Erythroblast (primary cell): ENCODE measurements at places on chromosomes 4 and X.

DNA sequence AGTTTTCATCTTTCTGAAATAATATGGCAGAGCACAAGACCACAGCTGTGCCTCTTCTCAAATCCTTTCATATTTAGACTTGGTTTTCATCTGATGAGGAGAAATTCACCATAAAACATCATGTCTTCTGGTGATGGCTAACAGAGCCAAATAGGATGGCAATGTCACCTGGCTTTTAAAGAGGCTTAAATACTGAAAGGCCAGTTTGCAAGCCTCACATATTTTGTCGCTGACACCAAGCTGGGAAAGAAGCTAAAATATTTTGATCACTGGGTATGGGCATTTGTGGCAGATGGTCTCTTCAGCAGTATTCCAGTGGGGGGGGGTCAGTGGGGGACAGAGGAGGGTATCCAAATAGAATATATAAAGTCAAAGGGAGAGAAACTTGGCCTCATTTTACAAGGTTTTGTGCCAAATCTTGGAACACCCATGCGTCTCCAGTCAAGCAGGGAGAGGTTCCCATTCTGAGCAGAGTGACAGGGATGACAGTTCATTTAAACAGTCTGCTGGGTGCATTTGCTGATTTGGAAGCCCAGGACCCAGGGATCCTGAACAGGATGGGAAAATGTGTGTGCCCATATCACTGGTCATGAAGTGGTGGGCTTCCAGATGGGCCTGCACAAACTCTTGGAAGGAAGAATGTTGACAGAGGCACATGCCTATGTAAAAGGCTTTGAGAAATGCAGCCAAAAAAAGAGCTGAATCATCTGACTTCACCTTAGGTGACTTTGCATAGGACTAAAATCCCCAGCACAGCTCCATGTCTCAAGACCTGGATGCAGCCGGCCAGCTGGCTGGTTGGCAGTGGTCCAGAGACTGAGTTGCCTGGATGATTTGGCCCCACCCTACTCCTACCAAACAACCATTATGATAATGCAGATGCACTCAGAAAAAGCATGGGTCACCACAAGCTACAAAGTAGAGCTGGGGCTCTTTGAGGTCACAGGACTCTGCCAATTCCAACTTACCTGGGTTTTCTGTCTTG is 484.4 kb upstream of the NR3C2 start:
- DNase-seq = no peak

DNA sequence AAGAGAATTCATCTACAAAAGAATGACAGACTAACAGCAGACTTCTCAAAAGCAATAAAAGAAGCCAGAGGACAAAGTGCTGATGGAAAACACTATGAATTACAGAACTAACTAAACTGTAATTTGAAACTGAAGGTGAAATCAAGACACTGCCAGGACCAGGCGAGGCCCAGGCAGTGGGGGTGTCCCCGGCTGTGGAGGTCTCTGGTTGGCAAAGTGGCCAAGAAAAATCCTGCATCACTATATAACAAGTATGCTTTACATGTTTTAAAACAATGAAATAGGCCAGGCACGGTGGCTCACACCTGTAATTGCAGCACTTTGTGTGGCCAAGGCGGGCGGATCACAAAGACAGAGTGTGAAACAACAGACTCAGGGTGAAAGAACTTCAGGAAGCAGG is 32.9 kb downstream of the CHM start:
- DNase-seq = no peak

GRCh38 chr4:100848841-100849240 is 331.0 kb upstream of the EMCN start:
- DNase-seq = no peak

GRCh38 chr4:12979797-12980196 is 504.3 kb downstream of the RAB28 start:
- DNase-seq = no peak

DNA sequence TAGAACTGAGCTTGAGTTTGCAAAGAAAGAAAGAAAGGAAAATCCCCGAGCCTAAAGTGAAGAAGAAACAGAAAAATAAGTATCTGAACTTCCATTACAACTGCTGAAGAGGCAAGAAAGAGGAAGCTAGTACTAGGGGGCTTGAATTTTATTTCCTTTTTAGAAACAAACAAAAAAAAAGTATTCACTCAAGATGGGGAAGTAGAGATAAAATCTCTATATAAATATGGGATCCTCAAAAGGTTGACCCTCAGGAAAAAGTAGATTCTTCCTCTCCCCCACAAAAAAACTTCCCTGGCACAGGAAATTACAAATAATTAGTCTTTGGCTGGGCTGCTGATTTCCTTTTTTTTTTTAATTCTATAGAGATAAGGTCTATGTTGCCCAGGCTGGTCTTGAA is 16.0 kb downstream of the LRBA start:
- DNase-seq = no peak

DNA sequence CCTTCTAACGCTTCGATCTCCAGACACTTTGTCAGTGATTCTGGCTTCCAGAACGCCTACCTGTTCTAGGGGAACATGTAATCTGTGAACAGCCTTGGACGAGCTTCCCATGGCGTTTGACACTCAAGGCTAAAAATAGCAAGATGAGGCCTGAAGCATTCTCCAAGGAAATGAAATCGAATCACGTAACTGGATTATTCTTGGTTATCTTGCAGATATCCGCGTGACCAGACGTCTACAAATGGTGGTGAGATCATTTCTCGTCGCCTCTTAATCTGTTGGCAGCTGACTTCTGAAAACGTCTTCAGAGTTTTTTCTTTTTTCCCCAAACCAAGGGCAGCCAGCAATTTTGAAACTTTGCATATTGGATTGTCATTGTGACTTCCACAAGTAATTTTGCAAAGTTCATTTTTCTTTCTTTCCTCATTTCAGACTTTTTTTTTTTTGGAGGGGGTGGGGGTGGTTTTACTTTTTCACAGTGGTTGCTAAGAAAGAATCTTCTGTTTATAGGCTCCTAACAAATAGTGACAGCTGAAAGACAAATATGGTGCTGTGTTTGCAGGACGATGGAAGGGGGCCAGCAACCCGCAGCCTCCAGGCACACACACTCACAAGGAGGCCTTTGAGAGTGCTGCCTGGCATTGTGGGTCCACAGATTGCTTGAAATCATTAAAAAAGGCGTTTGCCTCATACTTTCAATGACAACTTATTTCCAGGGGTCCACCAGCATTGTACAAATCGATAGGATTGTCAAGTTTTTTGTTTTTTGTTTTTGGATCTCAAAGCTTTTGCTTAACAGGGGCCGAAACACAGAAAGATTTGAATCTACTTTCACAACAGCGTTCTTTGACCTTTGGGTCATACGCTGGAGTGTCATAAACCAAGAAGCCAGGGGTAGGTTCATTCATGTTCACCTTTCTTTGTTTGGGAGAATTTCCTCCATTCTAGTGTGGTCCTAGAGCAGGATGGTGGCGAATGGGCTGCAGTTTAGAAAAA is 32.4 kb upstream of the PDLIM3 start:
- no peak for DNase-seq

GRCh38 chr4:105194328-105195231 is 47.9 kb downstream of the TET2 start:
- no peak for DNase-seq

GRCh38 chr4:176949029-176949428 is 156.3 kb upstream of the VEGFC start:
- no peak for DNase-seq

DNA sequence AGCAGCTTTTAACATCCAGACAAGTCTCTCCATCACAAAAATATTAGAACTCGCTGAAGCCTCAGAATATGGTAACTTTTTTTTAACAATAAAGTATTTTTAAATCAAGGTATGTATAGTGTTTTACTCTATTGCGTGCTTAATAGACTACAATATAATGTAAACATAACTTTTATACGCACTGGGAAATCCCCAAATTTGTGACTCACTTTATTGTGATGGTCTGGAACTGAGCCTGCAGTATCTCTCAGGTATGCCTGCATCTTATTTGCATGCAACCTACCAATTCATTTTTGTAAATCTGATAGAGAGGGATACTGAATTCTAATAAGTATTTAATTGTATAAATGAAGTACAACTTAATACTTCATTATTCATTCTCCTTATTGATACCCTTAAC is 823.5 kb downstream of the ADGRL3 start:
- no peak for DNase-seq

DNA sequence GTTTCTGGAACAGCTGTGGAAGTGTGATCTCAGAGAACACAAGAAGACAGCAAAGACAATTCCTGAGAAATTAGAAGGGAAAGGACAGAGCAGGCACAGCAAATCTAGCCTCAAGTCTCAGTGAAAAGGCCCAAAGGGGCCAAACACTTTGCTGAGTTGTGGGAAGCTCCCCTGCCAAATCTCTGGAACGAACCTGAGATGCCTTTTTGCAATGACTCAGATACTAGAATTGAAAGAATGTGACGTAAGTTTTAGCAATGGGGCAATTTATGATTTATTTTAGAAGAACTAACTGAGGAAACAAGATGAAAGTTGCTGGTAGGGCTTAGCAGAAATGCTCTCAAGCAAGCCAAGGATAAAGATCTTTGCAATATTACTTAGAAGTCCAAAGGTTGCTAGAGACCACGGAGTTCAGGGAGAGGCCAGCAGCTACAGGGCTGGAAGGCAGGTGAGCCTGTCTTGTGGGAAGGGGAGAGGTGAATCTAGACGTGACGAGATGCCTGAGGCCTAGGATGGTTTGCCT is 92.8 kb downstream of the AMELX start:
- DNase-seq = peak; percentile 26

DNA sequence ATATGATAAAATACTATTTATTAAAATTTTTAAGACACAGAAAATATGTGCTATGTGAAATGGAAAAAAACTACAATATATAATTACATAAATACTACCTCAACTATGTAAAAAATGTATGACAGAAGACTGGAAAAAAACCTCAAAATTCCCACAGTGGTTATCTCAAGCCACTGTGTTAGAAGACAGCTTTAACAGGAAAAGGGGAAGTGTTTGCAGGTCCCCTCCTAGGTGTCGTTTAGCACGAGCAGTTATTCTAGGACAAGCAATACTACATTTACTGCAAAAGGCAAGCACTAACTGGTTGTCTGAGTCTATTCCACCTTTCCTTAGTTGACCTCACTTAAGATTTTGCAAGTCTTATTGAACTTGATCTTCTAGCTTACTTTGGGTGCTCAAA is 44.9 kb upstream of the PHF8 start:
- no peak for DNase-seq

DNA sequence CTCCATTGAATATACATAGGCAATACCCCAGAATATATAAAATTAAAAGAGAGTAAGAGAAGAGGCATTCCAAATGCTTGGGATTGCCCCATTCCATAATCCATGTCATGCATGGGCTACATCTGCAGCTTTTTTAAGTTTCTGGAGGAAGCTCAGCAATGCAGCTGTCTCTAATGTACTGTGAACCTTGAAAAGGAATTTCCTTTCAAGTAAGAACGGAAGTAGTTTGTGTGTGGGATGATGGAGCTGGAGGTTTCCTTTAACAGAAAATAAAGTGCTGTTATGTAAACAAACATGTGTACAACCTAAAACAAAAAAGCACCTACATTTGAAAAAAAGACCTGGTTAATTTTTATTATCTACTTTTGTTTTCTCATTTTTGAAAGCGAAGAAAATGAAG is 303.5 kb downstream of the BMPR1B start:
- DNase-seq = no peak

DNA sequence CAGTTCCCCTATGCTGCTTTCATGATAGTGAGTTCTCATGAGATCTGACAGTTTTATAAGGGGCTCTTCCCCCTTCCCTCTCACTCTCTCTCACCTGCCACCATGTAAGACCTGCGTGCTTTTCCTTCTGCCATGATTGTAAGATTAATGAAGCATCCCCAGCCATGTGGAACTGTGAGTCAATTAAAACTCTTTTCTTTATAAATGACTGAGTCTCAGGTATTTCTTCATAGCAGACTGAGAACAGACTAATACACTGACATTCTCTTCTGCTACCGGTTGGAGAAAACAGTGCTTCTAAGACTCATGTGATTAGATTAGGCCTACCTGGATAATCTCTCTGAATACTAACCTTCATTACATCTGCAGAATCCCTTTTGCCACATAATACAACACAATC is 45.4 kb upstream of the TRPC5OS start:
- DNase-seq = no peak

- no peak for DNase-seq
These were observed 106.1 kb downstream of the PDGFC start for GRCh38 chr4:156865451-156865850.

GRCh38 chr4:28469886-28470285 is 1609.2 kb downstream of the STIM2 start:
- no peak for DNase-seq

DNA sequence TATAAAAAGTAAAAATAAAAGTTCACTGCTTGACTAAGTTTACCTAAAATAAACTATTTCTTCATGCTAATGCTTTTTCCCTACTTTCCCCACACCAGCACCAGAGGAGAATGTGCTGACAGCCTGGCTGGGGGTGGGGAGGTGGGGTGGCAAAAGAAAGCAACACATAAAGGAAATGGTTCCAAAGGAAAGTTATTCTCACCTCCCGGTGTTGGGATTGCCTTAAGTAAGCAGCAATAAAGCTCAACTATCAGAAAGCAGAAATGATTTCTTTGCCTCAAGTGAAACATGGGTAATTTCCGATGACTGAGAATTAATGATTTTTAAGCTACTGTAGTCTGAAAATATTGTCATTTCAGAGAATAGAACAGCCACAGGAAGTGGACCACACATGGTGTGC is 84.5 kb upstream of the DKK2 start:
- DNase-seq = no peak

GRCh38 chr4:7419961-7420660 is 14.6 kb downstream of the PSAPL1 start:
- DNase-seq = no peak
